ENCODE measurements at places on chromosomes 11 and 22. TPM values are rescaled to one million over a fixed set of nuclear protein-coding genes. Genes with fewer than 3 reads are reported as not detected.

DNA sequence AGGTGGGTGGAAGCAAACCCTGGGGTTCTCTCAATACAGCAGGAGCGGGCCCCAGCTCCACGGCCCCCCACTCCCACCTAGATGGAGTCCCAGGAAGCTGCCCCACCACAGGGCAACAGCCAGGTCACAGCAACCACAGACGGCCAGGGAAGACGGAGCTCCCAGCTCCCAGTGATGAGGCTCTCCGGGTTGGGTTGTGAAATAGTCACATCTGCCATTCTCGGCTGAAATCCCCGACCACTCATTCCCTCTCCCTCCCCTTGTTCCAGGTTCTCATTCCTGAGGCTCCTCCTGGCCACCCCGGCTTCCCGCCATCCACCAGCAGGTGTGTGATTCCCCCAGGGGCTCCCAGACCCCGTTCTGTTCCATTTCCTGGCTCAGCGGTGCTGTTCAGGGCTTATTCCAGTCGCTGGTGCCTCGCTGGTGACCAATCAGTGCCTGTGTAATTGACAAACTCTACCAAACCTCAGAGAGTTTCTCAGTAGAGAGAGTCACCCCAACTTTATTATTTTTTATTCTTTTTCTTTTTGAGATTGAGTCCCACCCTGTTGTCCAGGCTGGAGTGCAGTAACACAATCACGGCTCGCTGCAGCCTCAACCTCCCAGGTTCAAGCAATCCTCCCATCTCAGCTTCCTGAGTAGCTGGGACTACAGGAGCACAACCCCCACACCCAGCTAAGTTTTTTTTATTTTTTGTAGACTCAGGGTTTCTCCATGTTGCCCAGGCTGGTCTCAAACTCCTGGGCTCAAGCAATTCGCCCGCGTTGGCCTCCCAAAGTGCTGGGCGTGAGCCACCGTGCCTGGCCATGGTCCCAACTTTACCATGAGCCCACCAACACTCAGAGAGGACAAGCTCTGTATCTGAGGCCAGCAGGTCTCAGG lies 63.2 kb downstream of the SHANK2 start:
- H3K36me3 ChIP-seq = peaks cover 28% of the 10 kb centered on the region
- no peak overlapping the region for H3K4me3 ChIP-seq

GRCh38 chr22:17915676-17916075 lies 108.7 kb downstream of the MICAL3 start:
- no peaks in the 10 kb centered on the region for H3K27me3 ChIP-seq
- no peak overlapping the region for H3K27ac ChIP-seq
- H3K4me1 ChIP-seq = peaks cover 19% of the 10 kb centered on the region

GRCh38 chr11:3627291-3627690 lies 14.5 kb downstream of the ART5 start:
- H3K4me1 ChIP-seq = no peaks in the 10 kb centered on the region
- no peaks in the 10 kb centered on the region for H3K27me3 ChIP-seq
- no peak overlapping the region for H3K27ac ChIP-seq
- no peak overlapping the region for H3K4me3 ChIP-seq

Gene HEPN1
- not detected for total RNA-seq

DNA sequence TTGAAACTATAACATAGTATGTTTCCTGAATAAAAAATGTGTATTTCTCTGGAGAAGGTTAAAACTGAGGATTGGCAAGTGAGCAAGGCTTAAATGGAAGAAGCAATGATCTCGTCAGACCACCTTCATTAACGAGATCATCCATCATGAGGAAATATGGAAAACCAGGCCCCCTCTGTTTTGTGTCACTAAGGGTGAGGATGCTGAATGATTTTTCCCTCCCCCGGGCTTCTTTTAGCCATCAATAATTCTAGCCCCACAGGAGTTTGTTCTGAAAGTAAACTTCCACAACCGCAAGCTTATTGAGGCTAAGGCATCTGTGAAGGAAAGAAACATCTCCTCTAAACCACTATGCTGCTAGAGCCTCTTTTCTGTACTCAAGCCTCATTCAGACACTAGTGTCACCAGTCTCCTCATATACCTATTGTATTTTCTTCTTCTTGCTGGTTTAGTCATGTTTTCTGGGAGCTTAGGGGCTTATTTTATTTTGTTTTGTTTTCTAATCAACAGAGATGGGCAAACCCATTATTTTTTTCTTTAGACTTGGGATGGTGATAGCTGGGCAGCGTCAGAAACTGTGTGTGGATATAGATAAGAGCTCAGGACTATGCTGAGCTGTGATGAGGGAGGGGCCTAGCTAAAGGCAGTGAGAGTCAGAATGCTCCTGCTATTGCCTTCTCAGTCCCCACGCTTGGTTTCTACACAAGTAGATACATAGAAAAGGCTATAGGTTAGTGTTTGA lies 5.8 kb upstream of the HBE1 start:
- H3K27me3 ChIP-seq = no peaks in the 10 kb centered on the region
- no peaks in the 10 kb centered on the region for H3K36me3 ChIP-seq
- H3K27ac ChIP-seq = no peak overlapping the region
- H3K4me3 ChIP-seq = no peak overlapping the region

Gene TNNT3
- not detected for total RNA-seq

Gene FAT3
- 30.9 TPM for total RNA-seq

GRCh38 chr11:101860696-101861427 lies 53.9 kb upstream of the CEP126 start:
- no peak overlapping the region for H3K4me3 ChIP-seq
- H3K4me1 ChIP-seq = peaks cover 12% of the 10 kb centered on the region
- H3K36me3 ChIP-seq = peaks cover 7% of the 10 kb centered on the region

DNA sequence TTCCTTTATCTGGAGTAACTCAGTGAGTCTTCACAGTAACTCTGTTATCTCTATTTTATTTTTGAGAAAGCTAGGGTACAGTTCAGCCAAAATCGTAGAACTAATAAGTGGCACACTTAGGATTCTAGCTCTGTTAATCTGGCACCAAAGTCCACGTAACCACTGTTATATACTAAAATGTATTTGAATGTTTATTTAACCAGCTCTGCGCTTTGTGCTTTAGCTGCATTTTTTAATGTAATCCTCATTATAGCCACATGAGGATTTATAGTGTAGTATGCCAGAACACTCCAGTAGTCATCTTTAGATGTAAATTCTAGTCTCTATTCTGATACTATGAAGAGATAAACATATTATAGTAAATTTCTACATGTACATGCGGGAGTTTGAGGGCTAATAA lies 36.8 kb downstream of the YAP1 start:
- DNase-seq = no peak
- no peak overlapping the region for H3K4me3 ChIP-seq
- no peak overlapping the region for H3K27ac ChIP-seq
- no peaks in the 10 kb centered on the region for H3K36me3 ChIP-seq

GRCh38 chr22:37427135-37427710 lies at the start of gene ELFN2:
ELFN2 (minus strand) TSS chr22:37427479; CDS start chr22:37375534, 51,945 bp downstream.
- peaks cover 52% of the 10 kb centered on the region for H3K27me3 ChIP-seq
- peak; percentile 36 for DNase-seq
- peaks cover 15% of the 10 kb centered on the region for H3K4me1 ChIP-seq
- no peak within 1 kb of the TSS for H3K27ac ChIP-seq

DNA sequence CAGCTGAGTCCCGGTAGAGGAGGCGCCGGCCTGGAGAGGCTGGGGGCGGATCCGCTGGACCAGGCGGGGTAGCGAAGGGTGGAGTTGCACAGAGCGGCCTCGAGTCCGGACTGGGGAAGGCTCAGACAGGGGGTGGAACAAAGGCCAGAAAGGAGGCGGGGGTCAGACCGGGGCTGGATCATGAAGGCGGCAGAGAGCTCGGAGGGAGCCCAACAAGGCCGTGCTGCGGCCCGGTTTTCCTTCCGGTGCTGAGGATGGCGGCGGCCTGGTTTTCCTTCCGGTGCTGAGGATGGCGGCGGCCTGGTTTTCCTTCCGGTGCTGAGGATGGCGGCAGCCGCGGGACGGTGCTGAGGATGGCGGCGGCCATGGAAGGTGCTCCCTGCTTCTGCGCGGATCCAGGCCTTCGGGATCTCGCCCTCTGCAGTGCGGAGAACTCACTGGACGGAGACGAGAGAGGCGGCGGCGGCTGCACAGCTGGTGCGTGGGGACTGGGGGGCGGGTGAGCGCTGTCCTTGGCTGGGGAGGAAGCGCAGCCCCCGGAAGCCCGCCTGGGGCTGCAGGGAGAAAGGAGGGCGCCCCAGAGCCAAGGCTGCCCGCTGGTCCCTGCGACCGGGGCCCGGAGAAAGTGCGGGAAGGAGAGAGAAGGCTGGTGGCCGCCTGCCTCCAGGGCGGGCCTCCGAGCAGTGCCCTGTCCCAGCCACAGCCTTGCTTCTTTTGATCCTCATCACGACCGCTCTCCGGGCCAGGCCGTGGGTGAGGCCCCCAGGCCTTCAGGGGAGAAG lies 350.4 kb upstream of the B3GAT1 start:
- H3K27ac ChIP-seq = no peak overlapping the region
- no peaks in the 10 kb centered on the region for H3K36me3 ChIP-seq
- no peak overlapping the region for H3K4me3 ChIP-seq
- peaks cover 2% of the 10 kb centered on the region for H3K27me3 ChIP-seq

GRCh38 chr11:102853956-102854355 lies 10.5 kb upstream of the MMP3 start:
- no peak overlapping the region for H3K4me3 ChIP-seq
- DNase-seq = no peak
- no peaks in the 10 kb centered on the region for H3K4me1 ChIP-seq
- H3K27ac ChIP-seq = no peak overlapping the region

DNA sequence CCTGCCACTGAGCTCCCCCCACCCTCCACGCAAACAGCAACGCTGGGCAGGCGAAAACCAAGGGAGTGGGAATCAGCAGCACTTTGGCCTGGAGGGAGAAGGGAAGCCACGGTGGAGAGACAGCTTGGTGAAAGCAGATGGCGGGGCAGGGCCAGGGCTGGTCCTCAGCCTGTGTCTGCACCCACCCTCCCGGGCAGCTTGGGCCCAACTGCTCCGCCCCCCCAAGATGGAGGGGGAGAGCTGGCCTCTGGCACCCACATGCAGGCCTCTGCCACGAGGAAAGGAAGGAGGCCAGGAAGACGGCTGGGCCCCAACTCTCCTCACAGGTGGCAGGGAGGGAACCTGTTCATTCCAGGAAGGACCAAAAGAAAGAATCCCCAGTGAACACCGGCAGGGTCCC lies 17.8 kb downstream of the MAFF start:
- H3K36me3 ChIP-seq = peaks cover 5% of the 10 kb centered on the region
- H3K27ac ChIP-seq = peak overlapping the region; percentile 84
- no peaks in the 10 kb centered on the region for H3K27me3 ChIP-seq
- peaks cover 24% of the 10 kb centered on the region for H3K4me1 ChIP-seq

Gene RTCB
- 100 TPM for total RNA-seq

- H3K36me3 ChIP-seq = peaks cover 3% of the 10 kb centered on the region
- H3K4me1 ChIP-seq = peaks cover 12% of the 10 kb centered on the region
- H3K27me3 ChIP-seq = peaks cover 10% of the 10 kb centered on the region
- H3K27ac ChIP-seq = no peak overlapping the region
Observed at GRCh38 chr11:2375341-2375853, 1.7 kb upstream of the CD81 start.

DNA sequence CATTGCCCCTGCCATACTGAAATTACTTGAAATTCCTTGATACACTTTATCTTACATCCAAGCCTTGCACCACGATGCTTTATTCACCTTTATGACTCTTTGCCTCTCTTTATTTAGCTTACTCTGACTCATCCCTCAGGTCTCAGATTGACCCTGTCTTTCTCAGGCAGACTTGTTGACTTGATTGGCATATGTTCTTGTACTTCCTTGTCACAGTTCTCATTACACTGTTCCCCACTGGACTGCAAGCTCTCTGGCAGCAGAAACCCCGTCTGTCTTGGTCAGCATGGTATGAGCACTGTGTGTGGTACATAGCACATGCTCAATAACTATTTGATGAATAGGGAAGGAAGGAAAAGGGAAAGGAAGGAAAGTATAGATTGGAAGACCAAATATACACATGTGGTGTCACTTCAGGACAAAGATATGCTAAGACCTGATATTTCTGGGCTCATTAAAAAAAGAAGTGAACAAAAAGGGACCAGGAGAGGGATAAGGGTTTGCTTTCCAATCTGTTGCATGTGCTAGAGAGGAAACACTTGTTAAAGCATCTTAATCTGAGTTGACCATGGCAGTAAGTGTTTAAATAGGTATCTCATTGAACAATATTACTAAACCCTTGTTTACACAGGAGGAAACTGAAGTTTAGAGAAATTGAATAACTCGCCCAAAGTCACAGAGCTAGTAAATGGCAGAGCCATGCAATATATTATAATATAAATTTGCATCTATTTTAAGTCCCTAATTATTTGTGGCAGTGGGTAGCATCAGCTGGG lies 7.2 kb downstream of the LYVE1 start:
- no peak for DNase-seq
- H3K36me3 ChIP-seq = no peaks in the 10 kb centered on the region
- H3K4me1 ChIP-seq = peaks cover 5% of the 10 kb centered on the region
- no peak overlapping the region for H3K27ac ChIP-seq

DNA sequence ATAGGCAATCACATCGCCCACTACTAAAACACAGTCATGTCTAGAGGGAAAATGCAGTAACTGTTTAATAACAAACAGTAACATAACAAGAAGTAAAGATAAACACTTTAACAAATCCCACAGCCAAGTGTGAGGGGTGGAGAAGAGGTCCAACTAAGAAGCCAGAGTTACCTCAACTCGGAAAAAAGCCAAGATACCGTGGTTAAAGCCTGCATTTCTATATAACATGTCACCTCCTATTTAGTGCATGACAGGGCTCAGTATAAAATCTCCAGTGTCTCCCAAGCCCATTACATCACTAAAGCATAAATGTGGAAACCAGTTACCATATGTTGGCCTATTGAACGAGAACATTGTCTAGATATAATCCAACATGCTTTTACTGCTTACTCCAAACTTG lies 281.7 kb downstream of the LRRC4C start:
- H3K36me3 ChIP-seq = peaks cover 3% of the 10 kb centered on the region
- H3K27me3 ChIP-seq = no peaks in the 10 kb centered on the region
- H3K27ac ChIP-seq = no peak overlapping the region
- no peak overlapping the region for H3K4me3 ChIP-seq
- DNase-seq = no peak

GRCh38 chr22:31952472-31952871 lies 8.1 kb downstream of the YWHAH start:
- peaks cover 48% of the 10 kb centered on the region for H3K36me3 ChIP-seq
- DNase-seq = no peak
- no peaks in the 10 kb centered on the region for H3K27me3 ChIP-seq
- H3K4me1 ChIP-seq = peaks cover 44% of the 10 kb centered on the region

GRCh38 chr11:27926981-27927481 lies 180.9 kb downstream of the KIF18A start:
- H3K27me3 ChIP-seq = peaks cover 20% of the 10 kb centered on the region
- no peaks in the 10 kb centered on the region for H3K4me1 ChIP-seq
- H3K4me3 ChIP-seq = no peak overlapping the region
- no peak overlapping the region for H3K27ac ChIP-seq
- no peak for DNase-seq

- DNase-seq = no peak
- H3K27me3 ChIP-seq = no peaks in the 10 kb centered on the region
- peaks cover 20% of the 10 kb centered on the region for H3K4me1 ChIP-seq
- H3K4me3 ChIP-seq = no peak overlapping the region
- H3K36me3 ChIP-seq = no peaks in the 10 kb centered on the region
Observed at GRCh38 chr22:44407987-44408828, 89.8 kb downstream of the RTL6 start.

- H3K27me3 ChIP-seq = no peaks in the 10 kb centered on the region
- H3K4me3 ChIP-seq = no peak overlapping the region
- H3K27ac ChIP-seq = no peak overlapping the region
- no peaks in the 10 kb centered on the region for H3K4me1 ChIP-seq
- no peaks in the 10 kb centered on the region for H3K36me3 ChIP-seq
- DNase-seq = no peak
Observed at GRCh38 chr22:46159777-46160176, 9.5 kb downstream of the PPARA start.

- peak overlapping the region; percentile 54 for H3K27ac ChIP-seq
- peaks cover 18% of the 10 kb centered on the region for H3K4me1 ChIP-seq
- DNase-seq = no peak
- no peaks in the 10 kb centered on the region for H3K27me3 ChIP-seq
- H3K36me3 ChIP-seq = no peaks in the 10 kb centered on the region
Observed at GRCh38 chr11:83035070-83035854, 36.4 kb downstream of the RAB30 start.

- DNase-seq = peak; percentile 84
- peaks cover 14% of the 10 kb centered on the region for H3K4me1 ChIP-seq
- no peak overlapping the region for H3K4me3 ChIP-seq
- H3K36me3 ChIP-seq = no peaks in the 10 kb centered on the region
Observed at GRCh38 chr11:61776561-61777075, 15.8 kb downstream of the TMEM258 start.
